ENCODE measurements at places on chromosomes 5 and 9. TPM values are rescaled to one million over a fixed set of nuclear protein-coding genes. Genes with fewer than 3 reads are reported as not detected.

Gene PRDM9
- not detected for total RNA-seq

Gene SNCAIP
- 12.5 TPM for total RNA-seq

Gene GABBR2
- total RNA-seq, result 0.39 TPM

Gene DBH
- total RNA-seq, result under 0.01 TPM

Gene CDK9
- total RNA-seq, result 24.9 TPM

Gene NR6A1
- total RNA-seq, result 0.99 TPM

Gene ANKRD34B
- total RNA-seq, result 0.10 TPM

Gene SLC34A3
- total RNA-seq, result not detected

Gene CEMIP2
- 61.2 TPM for total RNA-seq

Gene SPINK4
- not detected for total RNA-seq

Gene HRH2
- total RNA-seq, result 1.5 TPM

Gene KIF27
- 13.1 TPM for total RNA-seq

Gene DPYSL3
- 71.4 TPM for total RNA-seq

Gene GKAP1
- total RNA-seq, result 5.6 TPM

Gene PPP2R2B
- total RNA-seq, result 2.2 TPM

Gene GPX3
- 31.1 TPM for total RNA-seq

Gene LRRC19
- total RNA-seq, result not detected

Gene CTSL
- 43.5 TPM for total RNA-seq

Gene INSL4
- not detected for total RNA-seq

Gene SLC36A3
- total RNA-seq, result not detected

Gene HK3
- 7.1 TPM for total RNA-seq

Gene PAM
- total RNA-seq, result 77.2 TPM

Gene GALNT12
- total RNA-seq, result 2.8 TPM

Gene SLC34A1
- not detected for total RNA-seq

Gene ACSL6
- 3.7 TPM for total RNA-seq

Gene MAMDC2
- 11.8 TPM for total RNA-seq

Gene IGFBPL1
- 0.79 TPM for total RNA-seq

Gene SPINK7
- total RNA-seq, result 0.59 TPM

Gene AHRR
- 11.9 TPM for total RNA-seq

Gene PTGES
- 9.1 TPM for total RNA-seq

Gene PAEP
- total RNA-seq, result not detected

Gene RAB3C
- total RNA-seq, result 0.20 TPM

Gene PCDHB10
- total RNA-seq, result 1.8 TPM

All from skin of body (tissue), 3 donors.